ENCODE measurements at places on chromosomes 2 and 18.

- DNase-seq = no peak
Observed at GRCh38 chr2:237485304-237485703, 1.7 kb upstream of the MLPH start.

- DNase-seq = no peak
Observed at GRCh38 chr2:171008550-171009205, 79.6 kb downstream of the GORASP2 start.

DNA sequence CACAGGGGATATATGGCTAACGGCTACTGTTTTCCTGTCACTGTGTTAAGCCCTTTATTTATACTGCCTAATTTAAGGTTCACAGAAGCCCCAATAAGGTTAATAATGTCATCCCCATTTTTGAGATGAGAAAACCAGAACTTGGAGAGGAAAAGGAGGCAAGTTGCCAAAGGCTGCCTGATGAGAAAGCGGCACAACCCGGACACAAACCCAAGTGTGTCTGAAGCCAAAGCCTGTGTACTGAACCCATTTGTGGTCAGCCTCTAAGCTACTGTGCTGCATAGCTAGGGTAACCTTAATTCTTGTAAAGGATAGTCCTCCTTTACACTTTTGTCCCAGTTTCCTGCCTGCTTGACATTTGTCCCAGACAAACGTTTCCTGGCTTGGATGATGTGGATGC, 954.7 kb upstream of the FANCL start:
- no peak for DNase-seq

GRCh38 chr2:26913999-26914658, 56.3 kb upstream of the MAPRE3 start:
- DNase-seq = no peak

DNA sequence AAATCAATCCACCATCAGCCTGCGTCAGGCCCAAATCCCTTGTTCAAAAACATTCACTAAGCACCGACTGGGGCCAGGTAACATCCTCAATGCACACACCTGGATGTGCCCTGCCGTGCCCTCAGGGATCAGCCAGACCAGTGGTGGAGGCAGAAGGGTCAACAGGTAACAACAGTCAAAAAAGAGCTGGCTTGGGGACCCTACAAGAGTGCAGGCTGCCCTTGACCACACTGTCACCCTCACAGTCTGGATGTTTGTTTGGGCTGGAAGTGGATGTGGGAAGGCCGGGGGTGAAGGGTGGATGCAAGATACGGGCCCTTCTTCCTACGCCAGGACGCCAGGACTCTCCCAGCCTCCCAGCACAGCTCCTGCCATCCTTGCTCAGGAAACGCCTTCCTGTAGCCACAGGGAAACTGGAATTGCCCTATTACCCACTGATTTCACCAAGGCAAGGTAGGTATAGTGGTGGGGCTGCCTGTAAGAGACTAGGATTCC, 2.7 kb downstream of the BIN1 start:
- no peak for DNase-seq

- no peak for DNase-seq
Observed at GRCh38 chr2:85132397-85132796, 795 bp upstream of the TCF7L1 start.

DNA sequence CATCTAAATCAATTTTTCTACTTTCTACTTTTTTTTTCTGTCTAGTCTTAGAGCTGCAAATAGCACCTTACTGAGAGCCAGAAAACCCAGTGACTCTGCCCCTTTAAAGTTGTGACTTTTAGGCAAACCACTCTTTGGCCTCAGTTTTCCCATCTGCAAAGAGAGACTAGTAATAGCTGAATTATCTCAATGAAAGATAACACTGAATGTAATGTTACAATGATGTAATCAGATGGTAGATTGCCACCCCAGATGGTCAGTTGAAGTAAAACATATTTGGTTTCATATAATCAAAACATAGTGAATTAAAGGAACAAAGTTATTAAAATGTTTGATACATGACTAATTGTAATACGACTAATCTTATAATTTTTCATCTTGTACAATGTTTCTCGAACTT, 5.0 kb upstream of the APCDD1 start:
- no peak for DNase-seq

GRCh38 chr2:84841577-84841976, 39.3 kb downstream of the TRABD2A start:
- DNase-seq = no peak

DNA sequence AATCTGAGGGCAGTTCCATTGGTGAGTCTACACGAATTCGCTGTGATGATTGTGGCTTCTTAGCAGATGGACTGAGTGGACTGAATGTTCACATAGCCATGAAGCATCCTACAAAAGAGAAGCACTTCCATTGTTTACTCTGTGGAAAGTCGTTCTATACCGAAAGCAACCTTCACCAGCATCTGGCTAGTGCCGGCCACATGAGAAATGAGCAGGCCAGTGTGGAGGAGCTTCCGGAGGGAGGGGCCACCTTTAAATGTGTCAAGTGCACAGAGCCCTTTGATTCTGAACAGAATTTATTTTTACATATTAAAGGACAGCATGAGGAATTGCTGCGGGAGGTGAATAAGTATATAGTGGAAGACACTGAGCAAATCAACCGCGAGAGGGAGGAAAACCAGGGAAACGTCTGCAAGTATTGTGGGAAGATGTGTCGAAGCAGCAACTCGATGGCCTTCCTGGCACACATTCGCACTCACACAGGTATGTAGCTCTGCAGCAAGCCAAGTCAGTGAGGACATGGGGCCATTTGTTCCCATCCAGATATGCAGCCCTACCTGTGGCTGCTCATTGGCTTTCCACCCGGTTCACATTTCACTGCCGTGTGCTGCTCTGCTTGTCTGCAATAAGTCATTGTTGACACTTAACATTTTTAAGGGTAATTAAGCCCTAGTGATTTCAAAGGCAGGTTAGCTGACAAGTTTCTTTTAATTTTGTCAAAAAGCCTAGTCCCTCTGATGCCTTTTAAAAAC, 37.7 kb downstream of the ZNF407 start:
- no peak for DNase-seq

GRCh38 chr2:226023946-226024345, 624.4 kb downstream of the NYAP2 start:
- DNase-seq = no peak
